ENCODE measurements at places on chromosomes 12 and 14. TPM values are rescaled to one million over a fixed set of nuclear protein-coding genes. Genes with fewer than 3 reads are reported as not detected.

Gene PITPNM2
- total RNA-seq, result 1.6 TPM

Gene COX8C
- not detected for total RNA-seq

Gene PRB2
- not detected for total RNA-seq

Gene MAP1LC3B2
- total RNA-seq, result not detected

Gene INF2
- 16.8 TPM for total RNA-seq

GRCh38 chr12:3120701-3121100 lies 43.5 kb downstream of the TSPAN9 start:
- DNase-seq, result no peak

DNA sequence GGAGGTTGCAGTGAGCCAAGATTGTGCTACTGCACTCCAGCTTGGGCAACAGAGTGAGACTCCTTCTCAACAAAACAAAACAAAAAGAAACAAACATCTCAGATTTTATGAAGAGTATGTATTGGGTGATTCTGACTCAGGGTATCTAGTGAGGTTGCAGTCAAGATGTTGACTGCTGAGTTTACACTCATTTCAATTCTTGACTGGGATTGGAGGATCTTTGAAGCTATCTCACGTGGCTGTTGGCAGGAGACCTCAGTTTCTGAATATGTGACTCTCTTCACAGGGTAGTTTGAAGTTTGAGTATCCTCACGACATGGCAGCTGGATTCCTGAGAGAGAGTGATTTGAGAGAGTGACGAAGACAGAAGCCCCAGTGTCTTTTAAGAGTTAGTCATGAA lies 29.4 kb downstream of the ERC1 start:
- no peak for DNase-seq

DNA sequence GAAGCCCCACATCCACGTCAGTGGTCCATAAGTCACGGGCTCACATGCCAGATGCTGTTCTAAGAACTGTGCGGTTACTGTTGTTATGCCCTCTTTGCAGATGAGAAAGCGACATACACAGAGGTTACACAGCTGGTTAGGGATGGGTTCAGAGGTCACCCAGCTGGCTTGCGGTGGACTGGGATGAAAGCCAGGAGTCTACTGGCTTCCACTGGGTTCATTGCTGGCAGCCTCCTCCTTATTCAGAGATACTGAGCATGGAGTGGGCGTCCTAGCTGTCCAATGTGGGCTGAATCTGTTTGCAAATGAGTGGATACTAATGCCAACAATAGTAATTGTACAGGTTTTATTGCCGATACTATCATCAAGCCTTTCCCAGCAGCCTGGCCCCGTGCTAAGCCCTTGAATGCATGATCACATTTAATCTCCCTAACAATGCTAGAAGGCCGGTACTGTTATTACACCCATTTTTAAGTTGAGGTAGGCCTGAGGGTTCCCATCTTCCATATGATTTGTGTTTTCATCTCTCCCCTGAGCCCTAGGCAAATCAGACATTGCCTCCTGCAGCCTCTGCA lies 129.1 kb downstream of the PLXNC1 start:
- DNase-seq, result peak; percentile 26

- DNase-seq, result peak; percentile 67
Observed at GRCh38 chr12:51678086-51678724, 87.2 kb downstream of the SCN8A start.

DNA sequence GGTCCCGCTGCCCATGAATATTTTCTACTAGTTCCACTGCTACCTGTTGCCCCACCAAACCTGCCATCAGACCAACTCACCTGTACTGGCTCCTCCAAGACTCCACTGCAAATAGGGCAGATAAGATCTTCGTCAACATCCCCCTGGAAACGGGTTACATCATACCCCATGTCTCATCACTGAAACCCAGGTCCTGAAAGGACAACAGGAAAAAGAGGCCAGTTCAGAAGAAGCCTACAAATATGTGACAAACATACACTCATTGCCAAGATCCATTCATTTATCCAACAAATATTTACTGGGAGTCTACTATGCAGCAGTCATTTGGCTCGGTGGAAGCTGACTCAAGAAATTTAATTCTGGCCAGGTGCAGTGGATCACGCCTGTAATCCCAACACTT lies 7.8 kb downstream of the RNF41 start:
- no peak for DNase-seq

DNA sequence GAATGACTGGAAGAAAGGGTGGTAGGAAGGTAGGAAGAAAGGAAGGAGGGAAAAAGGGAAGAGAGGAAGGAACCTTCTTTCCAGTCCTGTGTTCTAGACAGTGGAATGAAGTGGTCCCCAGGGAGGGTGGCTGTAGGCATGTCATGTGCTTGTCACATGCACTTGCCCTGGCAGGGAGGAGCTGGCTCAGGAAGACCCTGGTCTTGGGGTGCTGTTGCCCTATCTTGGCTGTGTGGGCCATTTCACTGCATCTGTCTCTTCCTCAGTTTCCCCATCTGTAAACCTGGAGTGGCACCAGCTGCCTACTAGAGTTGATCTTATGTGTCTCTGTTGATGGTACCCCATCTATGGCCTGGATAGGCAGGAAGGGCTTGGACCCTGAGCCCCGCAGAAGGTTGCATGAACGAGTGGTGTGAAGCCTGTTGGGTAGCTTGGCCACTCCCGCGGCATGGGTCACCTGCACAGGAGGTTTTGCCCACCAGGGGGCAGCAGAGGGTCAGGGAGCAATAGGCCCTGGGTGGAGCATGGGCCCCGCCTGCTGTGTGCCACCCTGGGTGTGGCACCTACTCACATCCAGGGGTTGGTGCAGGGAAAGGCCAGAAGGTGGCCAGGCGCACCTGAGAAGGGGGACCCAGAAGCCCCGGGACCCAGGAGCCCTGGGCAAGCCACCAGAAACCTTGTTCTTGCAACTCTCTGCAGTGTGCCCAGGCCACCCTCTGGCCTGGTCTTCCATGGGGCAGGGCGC lies 25.1 kb downstream of the MEG3 start:
- DNase-seq, result no peak

DNA sequence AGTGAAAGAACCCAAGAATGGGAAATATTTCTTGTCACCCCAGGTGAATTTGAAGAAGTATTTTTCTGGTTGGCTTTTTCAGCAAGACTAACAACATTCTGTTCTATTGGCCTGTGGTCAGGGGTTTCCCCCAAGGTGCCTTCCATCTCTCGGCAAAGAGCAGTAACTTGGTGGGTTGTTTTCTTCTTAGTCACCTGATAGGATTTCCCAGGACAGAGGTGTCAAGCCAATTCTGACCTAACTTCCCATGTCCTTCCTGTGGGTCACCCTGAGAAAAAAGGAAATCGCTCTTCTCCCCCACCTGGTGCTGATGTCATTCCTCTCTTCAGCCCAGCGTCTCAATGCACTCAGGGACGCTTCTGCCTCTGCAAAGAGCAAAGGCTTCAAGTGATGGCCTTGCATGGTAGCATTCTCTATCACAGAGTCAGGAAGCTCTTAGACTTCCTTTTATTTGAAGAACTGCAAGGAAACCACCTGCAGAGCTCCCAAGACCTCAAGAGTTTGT lies 16.1 kb upstream of the IFNG start:
- DNase-seq, result no peak

- no peak for DNase-seq
Observed at GRCh38 chr14:73937012-73937411, 12.9 kb downstream of the FAM161B start.

DNA sequence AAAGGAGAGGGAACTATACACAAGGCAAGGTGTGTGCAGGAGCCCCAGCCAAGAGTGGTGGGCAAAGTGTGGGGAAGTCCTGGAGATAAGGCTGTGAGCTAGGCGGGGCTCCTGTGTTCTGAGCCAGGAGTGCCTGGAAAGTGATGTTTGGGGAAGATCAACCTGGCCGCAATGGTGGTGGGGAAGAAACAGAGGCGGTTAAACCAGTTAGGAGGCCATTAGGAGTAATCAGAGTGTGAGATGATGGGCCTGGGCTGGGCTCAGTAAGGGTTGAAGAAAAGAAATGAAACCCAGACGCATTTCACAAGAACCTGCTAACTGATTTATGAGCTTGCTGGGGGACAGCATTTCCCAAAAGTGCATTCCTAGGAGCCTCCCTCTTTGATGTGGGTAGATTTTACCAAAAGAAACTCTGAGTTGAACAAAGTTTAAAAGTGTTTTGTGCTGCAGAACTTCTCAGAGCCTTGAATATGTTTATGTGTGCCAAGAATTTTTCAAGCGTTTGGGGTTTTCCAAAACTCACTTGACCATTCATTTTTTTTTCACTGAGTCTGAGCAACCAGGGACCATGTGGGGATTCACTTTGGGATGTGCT lies 34.2 kb upstream of the LRP1-AS start:
- no peak for DNase-seq

GRCh38 chr12:103640410-103640809 lies 53.3 kb downstream of the STAB2 start:
- DNase-seq, result no peak

DNA sequence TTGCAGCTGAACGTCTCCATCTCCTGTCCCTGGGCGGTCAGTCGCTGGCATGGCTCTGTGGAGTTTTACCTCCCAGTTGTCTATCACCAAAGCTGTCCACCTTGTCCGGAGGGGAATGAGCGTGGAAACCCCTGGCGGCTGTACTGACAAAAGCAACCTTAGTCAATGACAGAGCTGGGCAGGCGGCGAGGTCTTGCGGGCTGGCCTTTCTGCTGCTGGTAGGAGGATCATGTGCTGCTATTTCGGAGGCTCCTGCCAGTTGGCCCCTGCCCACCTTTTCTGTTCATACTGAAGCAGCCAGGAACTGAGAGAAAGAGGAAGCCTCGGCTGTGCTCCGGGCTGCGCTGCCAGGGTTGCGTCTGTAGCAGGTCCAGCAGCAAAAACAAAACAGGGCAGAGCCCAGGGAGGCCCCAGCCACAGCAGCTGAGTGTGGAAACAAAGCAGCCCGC lies 57.7 kb downstream of the HMGA2 start:
- DNase-seq, result peak; percentile 38

GRCh38 chr12:47817272-47818006 lies 2.3 kb downstream of the HDAC7 start:
- DNase-seq, result no peak

DNA sequence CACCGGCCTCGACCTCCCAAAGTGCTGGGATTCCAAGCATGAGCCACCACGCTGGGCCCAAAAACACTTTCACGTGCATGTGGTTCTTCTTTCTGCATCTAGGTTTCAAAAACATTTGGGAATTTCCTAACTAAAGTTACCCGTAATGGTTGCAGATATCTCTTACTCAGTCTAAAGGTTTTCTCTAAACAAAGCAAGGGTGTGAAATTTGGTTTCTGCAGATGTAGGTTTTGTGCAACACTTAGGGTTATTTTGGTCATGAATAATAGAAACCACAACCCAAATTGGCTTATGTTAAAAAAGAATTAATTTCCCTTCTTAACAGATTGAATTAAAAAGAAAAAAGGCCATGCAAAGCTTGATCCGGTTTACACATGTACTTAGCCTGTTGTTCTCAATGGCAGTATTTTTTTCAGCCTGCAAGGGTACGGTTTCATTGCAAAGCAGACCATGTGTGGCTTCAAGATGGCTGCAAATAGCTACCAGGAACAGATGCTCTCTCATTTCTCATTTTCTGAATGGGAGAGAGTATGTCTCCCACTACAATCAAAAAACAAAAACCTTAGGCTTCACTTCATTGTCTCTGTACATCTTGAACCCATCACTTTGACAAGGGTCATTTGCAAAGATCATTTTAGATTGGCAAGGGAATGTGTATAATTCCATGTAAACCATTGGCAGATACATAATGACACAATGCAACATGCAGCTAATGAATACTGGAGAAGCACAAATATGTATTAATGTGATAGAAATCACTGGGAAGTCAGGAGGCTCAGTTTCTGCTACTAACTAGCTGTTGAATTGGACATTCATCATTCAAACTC lies 491.2 kb upstream of the FLRT2 start:
- DNase-seq, result no peak

DNA sequence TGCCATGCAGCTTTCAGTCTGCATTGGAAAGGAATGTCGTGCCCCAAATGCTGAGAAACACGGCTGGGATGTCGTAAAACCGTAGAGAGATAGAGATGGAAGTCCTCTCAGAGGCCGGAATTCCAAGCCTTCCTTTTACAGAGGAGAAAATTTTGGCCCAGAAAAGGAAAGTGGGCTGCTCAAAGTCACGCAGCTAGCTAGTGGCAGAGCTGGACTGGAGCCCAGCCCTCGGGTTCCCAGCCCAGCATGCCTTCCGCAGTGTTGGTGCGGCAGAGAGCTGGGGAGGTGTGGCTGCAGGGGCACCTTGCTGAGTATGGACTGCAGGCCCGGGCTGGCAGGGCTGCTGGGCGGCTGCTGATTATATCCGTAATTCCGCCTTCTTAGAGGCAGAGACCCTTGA lies 50.3 kb downstream of the KCNA1 start:
- DNase-seq, result no peak

- DNase-seq, result peak; percentile 98
Observed at GRCh38 chr12:69405566-69405865, 46.0 kb downstream of the YEATS4 start.

GRCh38 chr12:3214526-3215365 lies 137.6 kb downstream of the TSPAN9 start:
- no peak for DNase-seq

DNA sequence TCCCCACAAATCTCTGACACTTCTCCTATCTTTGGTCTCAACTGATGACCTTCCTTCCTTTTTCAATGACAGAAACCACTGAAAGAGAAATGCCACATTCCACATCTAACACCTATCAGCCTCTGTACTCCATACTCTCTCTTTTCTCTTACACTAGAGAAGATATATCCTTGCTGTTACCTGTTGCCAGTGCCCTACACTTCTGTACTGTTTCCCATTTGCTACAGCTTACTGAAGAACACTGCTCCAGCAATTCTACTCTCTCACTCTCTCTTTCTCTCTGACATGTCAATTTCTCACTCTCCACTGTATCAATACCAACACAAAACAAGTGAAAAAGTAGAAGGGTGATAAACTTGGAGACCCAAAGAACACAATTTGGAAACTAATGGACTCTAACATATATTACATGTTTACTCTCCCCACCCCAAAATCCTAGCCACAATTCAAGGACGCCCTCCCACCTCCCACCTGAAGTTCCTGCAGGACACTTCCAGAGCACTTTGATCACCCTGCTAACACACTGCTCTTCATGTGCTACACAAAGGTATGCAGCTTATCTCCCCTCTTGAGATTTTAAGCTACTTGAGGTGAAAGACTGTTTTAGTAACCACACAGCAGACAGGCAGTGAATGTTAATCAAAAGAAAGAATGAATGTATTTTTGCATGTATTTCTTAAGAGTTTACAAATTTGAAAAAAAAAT lies 95.0 kb downstream of the MED13L start:
- DNase-seq, result no peak

- no peak for DNase-seq
Observed at GRCh38 chr14:29528889-29529288, 398.8 kb downstream of the PRKD1 start.

GRCh38 chr12:22981711-22982110 lies 356.7 kb downstream of the ETNK1 start:
- DNase-seq, result peak; percentile 38

- DNase-seq, result no peak
Observed at GRCh38 chr14:74457565-74457895, 31.5 kb upstream of the SYNDIG1L start.

- DNase-seq, result no peak
Observed at GRCh38 chr14:35695072-35695471, 114.0 kb downstream of the RALGAPA1 start.
